WTC11 (cell line): ENCODE measurements at places on chromosomes 6 and 20.

DNA sequence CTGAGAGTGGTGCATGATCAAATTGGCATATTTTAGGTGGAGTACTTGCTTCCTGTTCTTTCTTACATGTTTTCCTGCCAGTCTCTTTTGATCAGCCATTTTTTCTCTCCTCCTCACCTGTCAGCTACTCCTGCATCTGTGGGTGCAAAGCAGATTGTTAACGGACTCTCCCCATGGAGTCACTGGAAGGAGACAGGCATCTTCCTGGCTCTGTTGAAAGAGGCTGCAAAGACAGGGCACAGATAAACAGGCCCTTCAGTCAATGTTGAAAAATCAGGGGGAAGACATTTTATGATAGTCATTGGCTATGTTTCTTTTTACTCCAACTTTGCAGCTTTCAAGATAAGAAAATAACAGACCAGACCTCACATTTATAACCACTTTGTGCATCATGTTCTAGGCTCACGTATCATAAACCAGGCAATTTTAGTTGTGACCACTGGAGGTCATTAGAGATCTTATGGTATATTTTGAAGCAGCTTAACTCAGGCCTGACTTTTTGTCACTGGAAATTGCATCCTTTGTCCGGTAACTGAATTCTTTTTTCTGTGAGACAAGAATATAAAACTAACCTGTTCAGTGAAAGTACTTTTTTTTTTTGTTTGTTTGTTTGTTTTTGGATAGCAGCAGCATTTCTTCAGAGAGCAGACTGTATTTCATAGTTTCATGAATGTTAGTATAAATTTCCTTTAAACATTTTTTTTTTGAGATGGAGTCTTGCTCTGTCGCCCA, 20.1 kb downstream of the ECT2L start:
- DNase-seq = no peak

GRCh38 chr20:9388160-9388812, 126.1 kb upstream of the LAMP5 start:
- DNase-seq = no peak

DNA sequence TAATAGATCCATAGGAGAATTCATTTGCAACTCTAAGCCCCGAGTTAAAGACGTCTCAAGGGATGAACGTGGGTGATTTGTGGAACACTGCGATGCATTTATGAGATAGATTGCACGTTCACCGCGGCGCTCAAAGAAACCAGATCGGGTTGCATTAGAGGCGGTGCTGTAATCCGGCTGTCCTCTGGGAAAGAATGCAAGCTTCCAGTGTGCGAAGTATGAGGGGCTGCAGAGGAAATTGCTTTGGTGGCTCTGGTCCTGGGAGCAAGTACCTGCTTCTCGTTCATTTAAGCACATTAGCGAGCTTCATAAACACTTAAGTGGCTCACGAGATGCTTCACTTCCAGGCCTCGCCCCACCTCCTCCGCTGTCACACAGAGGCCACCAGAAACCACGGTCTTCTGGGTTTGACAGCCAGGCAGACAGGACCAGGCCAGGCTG, 182.3 kb downstream of the CDH4 start:
- no peak for DNase-seq

GRCh38 chr6:52305411-52305810, 20.9 kb upstream of the MCM3 start:
- no peak for DNase-seq

GRCh38 chr6:154058963-154059680, 20.1 kb downstream of the OPRM1 start:
- DNase-seq = no peak
